Activated CD4-positive, alpha-beta T cell treated with anti-CD3 and anti-CD28 coated beads, Interleukin-2, amount 10 ng/mL, durations not matched to agents 24 days and 14 days (primary cell): ENCODE measurements at places on chromosomes 2 and 18. TPM values are rescaled to one million over a fixed set of nuclear protein-coding genes. Genes with fewer than 3 reads are reported as not detected.

Gene NETO1
- not detected in 2 replicates for total RNA-seq

- DNase-seq: no peak
These were observed 259.0 kb upstream of the RASGRP3 start for GRCh38 chr2:33217406-33217805.

Gene R3HDM1
- total RNA-seq: 65.8 and 78.3 TPM in 2 replicates

GRCh38 chr2:125227843-125228392 is 1202.8 kb downstream of the CNTNAP5 start:
- DNase-seq: no peak

Gene LIMS2
- total RNA-seq: 7.2 and 8.4 TPM in 2 replicates

GRCh38 chr2:42752314-42752713 is 11.6 kb downstream of the OXER1 start:
- no peak for DNase-seq

DNA sequence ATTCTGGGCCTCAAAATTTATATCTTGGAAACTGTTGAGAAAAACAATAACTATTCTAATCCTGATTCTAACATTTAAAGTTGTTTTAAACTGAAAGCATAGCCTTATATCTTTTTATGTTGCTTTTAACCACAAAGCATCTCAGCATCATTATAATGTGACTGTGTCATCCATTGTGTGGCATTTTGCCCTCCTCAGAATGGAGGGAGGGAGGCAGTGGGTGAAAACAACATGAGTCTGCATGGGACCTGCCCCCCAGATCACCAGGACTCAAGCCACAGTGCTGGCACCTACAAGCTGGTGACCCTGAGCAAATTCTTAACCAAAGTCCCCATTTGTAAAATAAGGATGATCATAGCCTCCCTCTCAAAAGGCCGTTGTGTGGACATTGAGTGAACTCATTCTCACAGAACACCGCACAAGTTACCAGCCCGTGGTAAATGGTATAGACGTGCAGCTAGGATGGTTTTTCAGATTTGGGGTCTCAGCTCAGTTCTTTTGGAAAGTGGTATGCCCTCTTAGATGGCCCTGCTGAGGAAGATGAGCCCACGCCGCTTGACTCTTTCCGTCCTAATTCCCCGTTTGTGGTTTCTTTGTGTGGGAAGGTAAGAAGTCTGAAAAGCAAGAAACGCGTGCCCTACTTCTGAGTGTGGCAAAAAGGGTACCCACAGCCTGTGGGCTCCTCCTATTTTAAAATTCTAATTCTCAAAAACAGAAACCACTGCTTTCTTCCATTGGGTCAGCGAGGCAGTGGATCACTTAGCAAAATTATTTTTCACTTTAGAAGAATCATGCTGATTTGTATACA is 305.0 kb upstream of the ID2 start:
- no peak for DNase-seq

Gene GLI2
- 0.09 and 0.14 TPM in 2 replicates for total RNA-seq

GRCh38 chr2:201432621-201433393 is 18.5 kb downstream of the TRAK2 start:
- DNase-seq: no peak

DNA sequence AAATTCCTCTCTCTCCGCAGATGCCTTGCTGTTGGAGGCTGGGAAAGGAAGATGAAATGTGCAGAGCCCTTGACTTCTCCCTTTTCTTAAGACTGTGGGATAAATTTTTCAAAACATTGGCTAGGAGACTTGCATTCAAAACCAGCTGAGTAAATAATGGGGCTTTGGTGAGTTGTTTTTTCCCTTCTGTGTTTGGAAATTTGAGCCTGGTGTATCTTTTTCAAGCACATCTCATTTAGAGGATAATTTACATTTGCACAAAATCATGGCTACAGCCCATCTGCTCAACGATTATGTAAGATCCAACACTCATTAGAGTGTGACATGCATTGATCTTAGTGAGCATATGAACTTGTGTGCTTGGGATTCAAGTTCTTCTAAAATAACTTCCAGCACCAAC is 112.1 kb upstream of the ATP8B1 start:
- no peak for DNase-seq
